Effector memory CD4-positive, alpha-beta T cell (primary cell): ENCODE measurements at places on chromosomes 7 and 10.

DNA sequence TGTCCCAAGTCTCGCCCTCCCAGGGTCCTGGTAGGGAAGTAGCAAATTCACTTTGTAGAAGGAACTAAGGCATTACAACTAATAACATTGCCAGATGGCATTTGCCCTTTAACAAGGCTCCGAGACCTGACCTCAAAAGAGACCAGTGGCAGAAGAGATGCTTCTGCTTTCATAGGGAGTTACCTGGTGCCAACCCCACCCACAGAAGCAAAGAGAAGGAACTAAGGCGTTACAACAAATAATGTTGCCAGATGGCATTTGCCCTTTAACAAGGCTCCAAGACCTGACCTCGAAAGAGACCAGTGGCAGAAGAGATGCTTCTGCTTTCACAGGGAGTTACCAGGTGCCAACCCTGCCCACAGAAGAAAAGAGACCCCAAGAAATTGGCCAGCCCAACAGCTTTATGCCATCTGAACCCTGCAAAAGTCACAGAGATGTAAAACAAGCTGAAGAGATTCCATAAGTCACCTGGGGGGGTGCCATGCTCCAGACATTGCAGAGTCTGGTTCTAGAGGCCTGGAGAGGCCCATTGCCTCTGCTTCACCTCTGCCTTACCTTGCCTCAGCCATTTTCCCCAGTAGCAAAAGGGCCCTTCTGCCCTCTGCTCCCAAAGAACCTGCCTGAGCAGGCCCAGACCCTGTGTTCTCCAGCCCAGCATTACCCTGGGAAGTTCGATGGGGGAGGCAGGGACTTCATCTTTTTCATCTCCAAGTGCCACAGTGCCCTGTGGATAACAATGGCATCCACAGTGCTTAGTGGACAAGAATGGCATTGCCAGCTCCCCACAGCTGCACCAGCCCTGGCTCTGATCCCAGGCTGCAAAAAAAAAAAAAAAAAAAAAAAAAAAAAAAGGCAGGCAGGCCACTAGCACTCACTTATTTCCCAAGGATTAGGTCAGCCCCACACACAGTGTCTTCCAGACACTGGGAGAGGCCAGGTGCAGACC, 179.5 kb upstream of the PLXNA4 start:
- no peak for DNase-seq

DNA sequence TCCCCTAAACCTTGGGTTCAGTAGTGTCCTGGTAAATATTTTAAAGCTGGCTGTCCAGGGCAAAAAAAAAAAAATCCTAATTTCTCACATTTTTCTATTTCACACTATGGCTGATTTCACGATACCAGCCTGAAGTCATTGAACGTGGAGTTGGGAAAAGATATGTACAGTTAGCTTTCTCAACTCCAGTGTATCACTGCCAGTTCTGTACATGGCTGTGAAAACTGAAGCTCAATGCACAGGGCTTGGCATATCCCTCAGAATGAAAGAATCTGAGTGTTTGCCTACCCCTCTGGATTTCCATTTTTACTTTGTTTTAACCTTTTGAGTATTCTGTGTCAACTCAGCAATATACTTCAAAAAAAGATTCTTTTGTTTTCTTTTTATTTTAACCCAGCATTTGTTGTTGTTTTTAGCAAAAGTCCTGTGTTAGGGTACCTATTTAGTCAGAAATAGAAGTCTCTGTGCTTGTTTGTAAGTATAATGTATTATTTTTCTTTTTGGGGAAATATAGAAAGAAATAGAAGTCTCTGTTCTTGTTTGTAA, 274.5 kb downstream of the ADK start:
- DNase-seq, result no peak

DNA sequence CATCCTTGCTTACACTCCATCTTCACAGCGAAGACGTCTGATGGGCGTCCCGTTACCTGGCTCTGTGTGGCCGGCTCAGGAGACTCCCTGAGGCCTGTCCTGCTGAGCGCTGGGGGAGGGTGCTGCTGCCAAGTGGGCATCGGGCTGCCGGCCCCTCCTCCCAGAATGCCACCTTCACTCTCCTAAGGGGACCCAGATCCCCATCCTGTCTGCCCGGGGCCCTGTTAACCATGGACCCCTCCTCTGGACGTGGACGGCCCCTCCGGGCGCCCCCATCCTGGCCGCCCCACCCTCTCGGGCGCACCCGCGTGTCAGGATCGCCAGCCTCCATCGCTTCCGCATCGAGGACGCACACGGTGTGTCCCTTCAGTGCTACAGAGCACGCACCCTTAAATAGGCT, 7.3 kb upstream of the FOXL3 start:
- DNase-seq, result no peak

DNA sequence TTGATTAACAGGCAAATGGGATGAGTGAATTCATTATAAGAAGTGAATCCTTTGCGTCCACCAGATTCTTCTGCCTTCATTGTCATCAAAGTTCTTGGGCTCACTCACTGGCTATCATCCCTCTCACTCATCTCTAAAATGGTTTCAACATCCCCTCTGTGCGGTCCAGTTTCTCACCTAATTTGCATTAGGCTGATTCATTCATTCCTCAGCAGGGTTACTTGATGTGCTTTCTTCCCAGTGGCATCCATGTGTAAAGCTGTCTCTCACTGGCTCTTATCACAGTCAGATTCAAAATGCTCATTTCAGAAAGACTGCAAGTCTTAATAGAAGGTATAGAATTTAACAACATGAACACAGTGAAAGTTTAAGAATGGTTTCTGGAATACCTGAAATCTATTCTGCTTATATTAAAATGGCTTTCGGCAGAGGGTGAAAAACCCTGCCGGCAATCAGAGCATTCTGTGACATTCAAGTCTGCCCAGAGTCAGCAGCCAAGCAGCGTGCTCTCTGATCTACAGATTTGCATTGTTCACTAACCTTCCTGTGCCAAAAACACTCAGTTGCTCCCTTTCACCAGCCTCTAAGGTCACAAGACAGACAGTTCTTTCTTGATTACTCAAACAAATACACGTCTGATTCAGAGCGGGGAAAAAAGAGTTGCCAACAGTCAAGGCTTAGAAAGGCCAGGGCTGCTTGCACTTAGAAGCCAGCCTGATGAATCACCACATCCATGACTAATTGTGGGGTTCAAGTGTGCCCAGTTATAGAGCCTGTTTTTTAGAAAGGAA, 106.7 kb downstream of the TES start:
- no peak for DNase-seq

DNA sequence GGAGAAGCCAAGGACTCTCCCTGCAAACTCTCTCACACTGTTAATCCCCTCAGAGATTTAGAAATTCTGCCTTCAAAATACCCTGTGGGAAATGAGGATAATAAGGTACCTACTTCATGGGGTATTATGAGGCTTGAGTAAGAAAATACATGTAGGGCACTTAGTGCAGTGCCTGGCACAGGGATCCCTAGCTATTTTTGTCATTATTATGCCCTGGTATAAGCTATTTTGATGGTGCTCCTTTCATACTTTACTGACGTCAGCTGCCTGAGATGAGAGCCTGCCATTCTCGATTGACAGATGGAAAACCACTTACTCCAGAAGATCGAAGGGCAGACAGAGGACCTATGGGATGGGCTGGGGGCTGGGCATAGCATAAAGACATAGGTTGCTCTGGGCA, 30.1 kb downstream of the MKX start:
- DNase-seq, result no peak

GRCh38 chr10:103558911-103559310, 65.4 kb downstream of the NEURL1 start:
- no peak for DNase-seq

DNA sequence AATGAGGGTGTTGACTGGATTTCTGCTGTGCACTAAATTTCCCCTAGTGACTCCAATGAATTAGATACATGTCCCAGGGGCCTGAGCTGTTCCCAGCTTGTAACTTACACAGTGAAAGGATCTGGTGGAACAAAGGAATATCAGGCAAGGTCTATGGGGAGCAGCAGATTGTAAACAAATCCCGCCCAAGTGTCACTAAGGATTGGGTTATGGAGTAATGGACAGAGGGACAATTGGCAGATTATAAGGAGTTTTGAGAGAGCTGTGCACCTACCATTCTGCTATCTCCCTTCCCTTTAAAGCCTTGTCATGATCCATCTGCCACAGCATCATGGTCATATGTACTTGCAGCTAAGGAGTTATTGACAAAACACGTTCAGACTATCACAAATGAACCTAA, 183.0 kb downstream of the RAB11FIP2 start:
- no peak for DNase-seq

- DNase-seq, result no peak
These were observed 24.1 kb upstream of the PNLIP start for GRCh38 chr10:116521424-116522290.

GRCh38 chr10:4307910-4308309, 518.1 kb upstream of the AKR1E2 start:
- no peak for DNase-seq

- DNase-seq, result no peak
These were observed 660 bp downstream of the VCL start for GRCh38 chr10:73998623-73998928.

DNA sequence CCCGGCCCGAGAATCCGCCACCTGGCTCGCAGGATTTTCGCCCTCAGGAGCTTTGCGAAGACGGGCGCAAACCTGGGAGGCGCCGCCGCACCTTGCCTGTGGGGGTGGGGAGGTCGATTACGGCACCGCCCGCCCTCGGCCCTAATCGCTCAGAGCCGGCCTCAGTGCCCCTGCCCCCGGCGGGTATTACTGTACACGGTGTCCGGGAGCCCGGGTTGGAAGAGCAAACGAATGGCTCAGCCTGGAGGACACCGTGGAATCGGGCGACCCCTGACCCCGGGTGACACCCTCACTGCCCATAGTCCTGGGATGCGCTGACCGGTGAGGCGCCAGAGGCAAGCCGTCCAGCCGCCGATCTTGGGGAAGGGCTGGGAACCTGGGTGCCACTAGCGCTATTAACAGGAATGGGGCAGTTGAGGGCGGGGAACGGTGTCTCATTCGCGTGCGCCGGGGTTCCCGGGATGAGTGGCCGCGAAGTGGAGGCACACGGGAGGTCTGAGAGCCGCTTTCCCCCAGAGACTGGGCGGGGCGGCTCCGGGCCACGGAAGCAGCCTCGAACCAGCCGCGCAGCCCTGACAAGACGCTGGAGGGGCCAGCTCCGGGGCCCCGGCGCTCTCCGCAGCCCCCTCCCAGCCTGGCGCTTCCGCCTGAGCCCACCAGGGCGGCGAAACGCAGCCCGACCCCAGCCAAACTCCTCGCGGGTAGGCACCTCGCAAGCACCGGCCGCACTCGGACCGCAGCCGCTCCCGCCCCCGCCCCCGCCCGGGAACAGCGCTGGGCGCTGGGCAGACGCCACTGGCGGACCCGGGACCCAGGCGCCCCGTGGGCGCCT, 167.5 kb downstream of the NRF1 start:
- no peak for DNase-seq

DNA sequence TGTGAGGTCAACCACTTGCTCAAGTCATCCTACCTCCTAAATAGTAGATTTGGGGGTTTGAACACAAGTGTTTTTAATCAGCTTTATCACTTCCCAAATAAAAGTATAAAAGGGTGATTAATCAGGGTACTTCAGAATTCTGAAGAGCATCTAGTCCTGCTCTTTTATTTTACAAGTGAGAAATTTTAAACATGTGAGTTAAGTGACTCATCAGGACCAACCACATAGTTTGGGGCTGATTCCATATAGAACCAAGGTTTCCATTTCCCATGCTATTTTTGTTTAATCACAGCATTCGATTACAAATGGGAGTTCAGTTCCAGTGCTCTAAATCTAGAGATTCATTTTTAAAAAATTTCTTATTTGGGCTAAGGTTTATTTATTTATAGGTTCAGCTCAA, 113.4 kb downstream of the GPR158 start:
- no peak for DNase-seq
